ENCODE measurements at places on chromosomes 11 and 22.
A peak's percentile ranks its signal among the peaks of the same experiment; 100 is the strongest.

GRCh38 chr11:75502138-75502537 is 23.6 kb downstream of the GDPD5 start:
- no peak for DNase-seq

DNA sequence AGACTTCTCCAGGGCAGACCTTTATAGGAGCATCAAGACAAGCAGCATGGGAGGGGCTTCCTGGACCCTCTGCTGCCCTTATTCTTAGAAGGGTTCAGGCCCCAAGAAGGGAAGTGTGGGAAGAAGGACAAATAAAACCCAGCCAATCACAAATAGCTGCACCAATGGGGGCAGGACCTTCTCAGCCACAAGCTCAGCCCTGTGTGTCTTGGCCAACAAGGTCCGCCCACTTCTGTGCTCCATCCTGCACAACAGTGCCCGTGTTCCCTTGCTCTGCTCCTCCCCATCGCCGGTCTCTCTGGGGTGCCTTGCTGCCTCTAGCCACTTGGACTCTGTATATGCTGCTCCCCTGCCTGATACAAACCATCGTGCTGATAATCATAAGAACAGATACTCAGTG is 86.1 kb downstream of the NAT10 start:
- no peak for DNase-seq

DNA sequence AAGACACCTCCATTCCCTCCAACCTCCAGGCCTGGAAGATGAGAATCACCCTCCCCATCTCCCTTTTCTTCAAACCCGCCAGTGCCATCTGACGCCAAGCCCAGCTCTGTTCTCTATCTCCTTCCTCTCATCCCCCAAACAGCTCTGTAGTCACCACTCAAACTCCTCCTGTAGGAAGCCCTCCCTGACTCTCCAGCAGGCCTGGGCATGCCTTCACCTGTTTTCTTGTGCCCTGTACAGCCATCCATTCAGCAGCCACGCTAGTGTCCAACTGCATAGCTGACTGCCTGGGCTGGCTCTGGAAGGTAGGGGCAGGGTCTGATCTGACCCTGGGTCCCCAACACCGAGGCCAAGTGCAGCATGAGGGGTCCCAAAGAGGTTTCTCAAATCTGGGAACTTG is 25.0 kb downstream of the GDPD5 start:
- no peak for DNase-seq

DNA sequence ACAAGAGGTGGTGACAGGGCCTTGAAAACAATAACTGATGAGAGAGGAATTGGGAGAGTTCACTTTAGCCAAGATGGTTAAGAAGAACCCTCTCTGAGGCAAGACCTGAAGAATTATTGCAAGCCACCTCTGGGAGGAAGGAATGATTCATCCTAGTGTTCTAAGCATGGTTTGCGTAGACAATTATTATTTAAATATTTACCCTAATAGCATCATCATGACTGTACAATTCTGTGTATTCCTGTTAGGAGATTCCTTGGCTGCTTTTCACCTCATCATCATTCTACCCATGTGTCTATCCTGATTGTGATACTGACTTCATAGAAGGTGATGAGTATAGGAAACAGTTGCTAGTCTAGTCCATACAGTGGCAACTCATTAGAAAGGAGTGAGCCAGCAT is 264.4 kb downstream of the DDX10 start:
- DNase-seq, result peak; percentile 87

GRCh38 chr11:35391922-35392688 is 27.3 kb downstream of the SLC1A2 start:
- DNase-seq, result peak; percentile 88

DNA sequence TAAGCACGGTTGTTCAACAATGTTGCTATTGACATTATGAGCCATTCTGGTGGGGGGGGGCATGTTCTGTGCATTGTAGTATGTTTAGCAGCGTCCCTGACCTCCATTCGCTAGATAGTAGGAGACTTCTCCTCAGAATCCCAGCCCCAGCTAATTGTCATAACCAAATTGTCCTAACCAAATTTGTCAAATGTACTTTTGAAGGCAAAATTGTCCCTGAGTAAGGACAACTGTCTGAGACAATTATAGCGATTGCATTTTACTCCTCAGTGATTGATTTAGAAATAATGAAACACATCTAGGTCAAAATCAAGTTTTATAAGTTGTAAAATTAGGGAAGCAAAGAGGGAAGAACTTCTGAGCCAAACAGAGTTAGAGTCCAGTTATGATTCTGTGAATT is 541.8 kb upstream of the CHORDC1 start:
- no peak for DNase-seq

DNA sequence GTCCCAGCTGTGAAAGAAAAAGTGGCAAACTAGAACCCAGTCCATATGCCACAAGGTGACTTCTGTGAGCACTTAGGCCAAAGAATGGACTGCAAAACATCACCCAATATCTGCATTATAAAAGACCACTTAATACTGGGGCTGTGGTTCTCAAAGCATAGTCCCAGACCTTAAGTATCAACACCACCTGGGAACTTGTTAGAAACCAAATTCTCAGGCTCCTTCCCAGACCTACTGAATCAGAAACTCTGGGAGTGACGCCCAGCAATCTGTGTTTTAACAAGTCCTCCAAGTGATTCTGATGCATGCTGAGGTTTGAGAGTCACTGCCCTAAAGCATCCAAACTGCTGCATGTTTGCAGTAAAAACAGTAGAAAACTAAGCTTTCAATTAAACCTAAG is 81.3 kb downstream of the SERGEF start:
- no peak for DNase-seq

GRCh38 chr11:102287964-102288724 is 29.1 kb upstream of the BIRC3 start:
- DNase-seq, result peak; percentile 82

DNA sequence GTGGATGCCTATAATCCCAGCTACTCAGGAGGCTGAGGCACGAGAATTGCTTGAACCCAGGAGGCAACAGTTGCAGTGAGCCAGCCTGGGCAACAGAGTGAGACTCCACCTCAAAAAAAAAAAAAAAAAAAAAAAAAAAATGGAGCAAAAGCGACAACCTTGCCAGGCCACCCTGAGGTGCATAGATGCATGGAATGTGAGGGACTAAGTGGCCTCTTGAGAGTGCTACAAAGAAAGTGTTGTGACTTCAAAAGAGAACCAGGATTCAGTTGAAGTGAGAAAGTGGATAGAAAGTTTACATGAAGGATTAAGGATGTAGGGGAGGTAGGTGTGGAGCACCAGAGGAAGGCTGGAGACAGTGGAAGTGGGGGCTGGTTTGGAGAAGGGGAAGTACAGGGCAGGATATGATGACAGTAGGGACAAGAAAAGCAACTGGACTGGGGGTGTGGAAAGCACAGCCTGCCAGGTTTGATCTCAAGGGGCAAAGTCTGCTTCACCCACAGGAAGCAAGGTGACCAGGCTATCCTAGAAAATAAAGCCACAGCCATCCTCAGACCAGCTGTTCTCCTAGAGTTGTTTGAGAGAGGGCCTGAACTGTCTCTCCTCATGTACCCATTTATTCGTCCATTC is 36.0 kb upstream of the OLFML1 start:
- no peak for DNase-seq

- DNase-seq, result peak; percentile 10
Observed at GRCh38 chr11:77309401-77310085, 8.1 kb upstream of the GDPD4 start.

DNA sequence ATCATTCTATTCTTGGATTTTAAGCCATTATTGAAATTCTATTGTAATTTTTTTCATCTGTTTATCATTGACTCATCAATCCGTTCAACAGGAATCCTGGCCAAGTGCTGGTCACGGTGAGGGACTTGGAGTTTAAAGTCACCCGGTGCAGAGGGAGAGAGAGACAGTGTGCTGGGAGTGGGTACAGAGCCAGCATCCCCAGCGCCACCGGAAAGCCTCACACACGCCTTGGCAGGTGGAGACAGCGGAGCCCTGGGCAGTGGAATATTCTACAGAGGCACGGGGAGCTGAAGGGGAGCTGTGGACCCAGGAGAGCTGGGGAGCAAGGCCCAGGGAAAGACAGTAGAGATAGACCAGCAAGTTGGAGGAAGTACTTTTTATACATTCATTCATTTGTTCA is 787.6 kb downstream of the BRD1 start:
- DNase-seq, result no peak

DNA sequence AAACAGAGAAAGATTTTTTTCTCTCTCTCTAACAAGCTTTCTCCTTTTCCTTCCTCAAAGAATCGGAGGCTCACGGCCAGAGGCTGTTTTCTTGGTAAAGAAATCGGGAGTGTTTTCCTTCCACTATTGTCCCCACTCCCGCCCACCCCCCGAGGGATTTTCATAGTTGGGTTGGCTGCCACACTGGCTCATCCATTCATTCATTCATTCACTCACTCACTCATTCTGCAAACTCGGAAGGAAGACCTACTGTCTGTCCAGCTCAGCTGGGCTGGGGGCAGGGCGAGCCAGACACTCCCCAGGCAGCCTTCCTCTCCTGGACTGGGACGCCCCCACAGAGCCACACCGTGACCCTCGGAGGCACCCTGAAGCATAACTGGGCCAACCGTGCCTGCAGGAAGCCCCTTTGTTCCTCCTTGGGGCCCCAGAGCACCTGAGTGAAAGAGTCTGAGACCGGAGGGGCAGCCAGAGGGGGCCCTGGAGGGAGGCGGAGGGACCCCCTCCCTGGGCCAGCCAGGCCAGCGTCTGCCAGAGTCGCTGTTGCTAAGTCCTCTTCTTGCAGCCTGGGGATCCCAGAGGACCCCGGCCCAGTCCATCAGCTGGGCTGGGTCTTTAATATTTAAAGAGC is 17.0 kb downstream of the CDKN1C start:
- no peak for DNase-seq

GRCh38 chr11:58621586-58622262 is 741 bp upstream of the CNTF start:
- DNase-seq, result no peak

DNA sequence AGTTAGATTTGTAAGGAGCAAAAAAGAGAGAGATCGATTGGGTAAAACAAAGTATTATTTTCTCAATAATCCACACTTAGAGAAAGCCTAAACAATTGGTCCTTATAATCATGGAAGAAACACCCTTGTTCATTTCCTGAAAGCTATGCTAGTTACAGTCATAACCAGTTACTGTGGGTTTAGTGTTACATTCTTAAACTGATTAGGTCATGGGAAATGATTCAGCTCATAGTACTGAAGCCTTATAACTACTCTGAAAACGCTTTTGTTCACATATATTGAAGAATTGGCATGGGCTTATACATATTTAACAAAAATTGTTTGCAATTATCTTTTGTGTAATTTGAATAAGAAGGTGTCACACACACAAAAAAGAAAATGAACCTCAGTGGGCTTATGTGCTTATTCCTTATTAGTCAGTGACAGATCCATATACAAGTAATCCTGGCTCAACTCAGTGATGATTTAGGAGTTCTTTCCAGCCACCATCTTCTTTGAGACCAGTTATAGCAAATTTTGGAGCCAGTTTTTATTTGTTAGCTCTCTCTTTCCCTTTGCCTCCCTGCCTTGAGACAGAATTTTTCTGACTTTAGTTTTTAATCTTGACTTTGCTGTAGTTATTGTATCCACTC is 198.5 kb upstream of the CTSC start:
- peak; percentile 83 for DNase-seq

DNA sequence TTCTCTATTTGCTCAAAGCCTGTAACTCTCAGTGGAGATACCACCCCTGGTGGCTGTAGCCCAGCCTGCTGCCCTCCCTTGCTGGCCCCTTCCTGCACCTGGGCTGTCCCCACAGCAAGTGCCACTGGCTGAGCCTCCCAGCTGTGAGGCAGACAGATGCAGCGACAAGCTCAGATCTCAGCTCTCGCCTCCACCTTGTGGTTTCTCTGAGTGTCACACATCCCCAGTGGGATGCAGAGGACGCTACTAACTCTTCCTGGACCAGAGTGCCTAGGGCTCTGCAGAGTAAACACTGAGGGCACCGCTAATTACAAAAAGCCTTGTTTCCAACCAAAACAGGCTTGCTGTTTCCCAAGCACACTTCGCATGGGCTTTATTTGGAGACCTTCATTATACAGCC is 8.9 kb downstream of the YPEL1 start:
- DNase-seq, result no peak

- no peak for DNase-seq
Observed at GRCh38 chr11:120655589-120655988, 144.0 kb downstream of the GRIK4 start.

GRCh38 chr11:10809373-10810160 is 841 bp upstream of the EIF4G2 start:
- peak; percentile 76 for DNase-seq

GRCh38 chr22:49951000-49951677 is 9.4 kb upstream of the PIM3 start:
- no peak for DNase-seq

- DNase-seq, result no peak
Observed at GRCh38 chr11:123586568-123586967, 67.9 kb downstream of the SCN3B start.

DNA sequence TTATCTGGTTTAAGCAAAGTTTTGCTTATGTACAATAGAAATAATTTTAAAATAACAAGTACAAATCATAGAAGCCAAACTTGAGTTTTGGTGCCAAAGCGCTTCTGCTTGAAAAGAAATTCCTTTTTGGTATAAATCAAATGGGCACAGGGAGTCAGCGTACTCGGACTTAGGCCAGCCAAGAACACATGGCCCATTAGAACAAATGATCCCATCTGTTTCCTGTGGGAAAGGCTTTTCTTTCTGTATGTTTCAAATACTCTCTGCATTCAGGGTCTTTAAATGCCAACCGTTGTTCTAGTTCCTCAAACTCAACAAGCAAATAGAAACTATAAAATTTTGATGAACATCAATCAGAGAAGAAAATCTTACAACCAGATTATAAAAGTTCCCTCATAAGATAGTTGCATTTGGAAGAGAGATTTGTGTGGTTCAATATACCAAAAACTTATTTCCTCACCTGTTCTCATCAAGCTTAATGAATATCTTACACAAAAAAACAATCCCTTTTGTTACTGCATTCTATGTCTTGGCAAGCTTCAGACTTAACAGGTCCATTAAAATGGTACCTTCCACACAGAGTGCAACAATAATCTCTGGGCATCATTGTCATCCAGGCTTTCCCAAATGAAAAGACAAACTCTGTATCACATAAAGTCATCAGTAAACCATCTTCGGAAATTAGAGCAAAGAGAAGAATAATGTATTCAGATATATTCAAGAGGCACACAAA is 739.8 kb upstream of the API5 start:
- no peak for DNase-seq

DNA sequence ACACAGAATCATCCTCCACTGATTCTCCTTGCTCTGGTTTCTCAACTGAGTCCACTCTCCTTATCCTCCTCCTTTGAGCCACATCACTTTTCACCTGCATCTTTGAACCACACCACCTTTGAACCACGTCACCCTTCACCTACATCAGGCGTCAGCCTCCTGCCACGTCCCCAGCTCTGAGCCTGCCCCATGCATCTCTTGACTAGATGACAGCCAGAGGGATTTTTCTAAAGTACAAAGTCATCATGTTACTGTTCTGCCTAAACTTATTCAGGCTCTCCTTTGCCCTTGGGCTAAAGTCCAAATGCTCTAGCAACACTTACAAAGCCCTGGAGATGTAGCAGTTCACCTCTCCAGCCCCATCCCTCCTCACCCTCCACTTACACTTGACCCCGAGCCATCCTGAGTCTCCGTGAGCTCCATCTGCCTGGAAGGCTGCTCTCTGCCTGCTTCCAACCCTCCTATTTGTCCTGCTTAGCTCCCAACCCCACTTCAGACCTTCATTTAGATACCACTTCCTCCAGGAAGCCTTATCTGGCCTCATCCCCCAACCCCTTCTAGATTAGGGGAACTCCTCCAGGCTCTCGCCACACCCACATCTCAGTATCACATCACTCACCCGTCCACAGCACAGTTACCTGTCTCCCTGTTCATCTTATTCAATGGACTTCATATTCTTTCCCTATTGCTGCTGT is 3.7 kb upstream of the MS4A10 start:
- no peak for DNase-seq
